ENCODE measurements at places on chromosomes 1 and 21. TPM values are rescaled to one million over a fixed set of nuclear protein-coding genes. Genes with fewer than 3 reads are reported as not detected.

The GJA9 gene
- total RNA-seq = 0.05 TPM

The EXOC8 gene
- 8.8 TPM for total RNA-seq

The CYP4X1 gene
- total RNA-seq = 0.38 TPM

The ARMH1 gene
- total RNA-seq = 47.7 TPM

The RHOU gene
- 8.8 TPM for total RNA-seq

The EPHB2 gene
- 2.6 TPM for total RNA-seq

The ELAVL4 gene
- total RNA-seq = 2.1 TPM

The PRAMEF20 gene
- total RNA-seq = 0.05 TPM

The GFI1 gene
- 38.8 TPM for total RNA-seq

The WNT4 gene
- total RNA-seq = 1.9 TPM

The HUNK gene
- total RNA-seq = 1.1 TPM

The METTL13 gene
- 21.7 TPM for total RNA-seq

The DIRAS3 gene
- total RNA-seq = 1.2 TPM

The FAM110D gene
- total RNA-seq = 0.38 TPM

The TRPM2 gene
- 2.7 TPM for total RNA-seq

The IGSF9 gene
- total RNA-seq = 1.7 TPM

The LCE3E gene
- not detected for total RNA-seq

The VAMP3 gene
- total RNA-seq = 31.5 TPM

The IL20 gene
- total RNA-seq = 0.05 TPM

The HSF2BP gene
- total RNA-seq = 0.80 TPM

The CLDN14 gene
- total RNA-seq = 0.14 TPM

The NBPF6 gene
- not detected for total RNA-seq

The ACTL8 gene
- 0.28 TPM for total RNA-seq

The ZBTB8A gene
- 2.2 TPM for total RNA-seq

The FCAMR gene
- total RNA-seq = 0.19 TPM

The C1orf159 gene
- total RNA-seq = 5.0 TPM

The XCL1 gene
- 10.7 TPM for total RNA-seq

The MAN1C1 gene
- 9.7 TPM for total RNA-seq

The C1orf35 gene
- 17.5 TPM for total RNA-seq

The DCDC2B gene
- total RNA-seq = not detected

The KPRP gene
- total RNA-seq = not detected

The SLC25A34 gene
- 0.42 TPM for total RNA-seq

The SMIM1 gene
- 6.9 TPM for total RNA-seq

The HAPLN2 gene
- 0.09 TPM for total RNA-seq

The OR2T35 gene
- total RNA-seq = not detected

The LDLRAD1 gene
- not detected for total RNA-seq

The IFNLR1 gene
- 0.66 TPM for total RNA-seq

The LRRC71 gene
- total RNA-seq = not detected

The CA6 gene
- total RNA-seq = 1.5 TPM

The CNIH3 gene
- total RNA-seq = 2.3 TPM

The TNFSF4 gene
- 3.7 TPM for total RNA-seq

The DMRTA2 gene
- 0.14 TPM for total RNA-seq

The FYB2 gene
- total RNA-seq = 4.7 TPM

The CRNN gene
- 0.05 TPM for total RNA-seq

All from thymus (tissue), 14 donors.